ENCODE measurements at places on chromosomes 1 and 21. TPM values are rescaled to one million over a fixed set of nuclear protein-coding genes. Genes with fewer than 3 reads are reported as not detected.

GUCA2B gene
- not detected for total RNA-seq

NECTIN4 gene
- total RNA-seq: 3.3 TPM

DNA sequence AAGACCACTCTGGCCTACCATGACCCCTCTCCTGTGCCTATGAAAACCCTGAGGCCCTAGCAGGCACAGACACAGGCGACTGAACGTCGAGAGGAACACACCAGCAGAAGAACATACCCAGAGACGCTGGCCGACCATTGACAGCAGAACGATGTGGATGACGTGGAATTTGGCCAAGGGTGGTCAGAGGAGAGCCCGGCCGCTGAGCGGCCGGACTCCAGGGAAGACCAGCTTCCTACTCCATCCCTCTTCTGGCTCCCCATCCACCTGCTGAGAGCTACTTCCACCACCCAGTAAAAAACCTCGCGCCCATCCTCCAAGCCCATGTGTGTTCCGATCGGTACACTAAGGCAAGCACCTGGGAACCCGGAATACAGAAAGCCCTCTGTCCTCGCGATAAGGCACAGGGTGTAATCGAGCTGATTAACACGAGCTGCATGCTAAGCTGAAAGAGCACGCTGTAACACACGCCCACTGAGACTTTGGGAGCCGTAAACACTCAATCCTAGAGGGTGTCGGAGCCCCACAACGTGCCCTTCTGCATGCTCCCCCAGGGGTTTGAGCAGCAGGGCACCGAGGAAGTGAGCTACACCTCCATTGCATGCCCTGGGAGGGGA is 150.3 kb downstream of the CENPF start:
- H3K27ac ChIP-seq: no peak overlapping the region
- no peaks in the 10 kb centered on the region for H3K4me1 ChIP-seq
- no peak for DNase-seq
- H3K36me3 ChIP-seq: no peaks in the 10 kb centered on the region
- H3K4me3 ChIP-seq: no peak overlapping the region

DNA sequence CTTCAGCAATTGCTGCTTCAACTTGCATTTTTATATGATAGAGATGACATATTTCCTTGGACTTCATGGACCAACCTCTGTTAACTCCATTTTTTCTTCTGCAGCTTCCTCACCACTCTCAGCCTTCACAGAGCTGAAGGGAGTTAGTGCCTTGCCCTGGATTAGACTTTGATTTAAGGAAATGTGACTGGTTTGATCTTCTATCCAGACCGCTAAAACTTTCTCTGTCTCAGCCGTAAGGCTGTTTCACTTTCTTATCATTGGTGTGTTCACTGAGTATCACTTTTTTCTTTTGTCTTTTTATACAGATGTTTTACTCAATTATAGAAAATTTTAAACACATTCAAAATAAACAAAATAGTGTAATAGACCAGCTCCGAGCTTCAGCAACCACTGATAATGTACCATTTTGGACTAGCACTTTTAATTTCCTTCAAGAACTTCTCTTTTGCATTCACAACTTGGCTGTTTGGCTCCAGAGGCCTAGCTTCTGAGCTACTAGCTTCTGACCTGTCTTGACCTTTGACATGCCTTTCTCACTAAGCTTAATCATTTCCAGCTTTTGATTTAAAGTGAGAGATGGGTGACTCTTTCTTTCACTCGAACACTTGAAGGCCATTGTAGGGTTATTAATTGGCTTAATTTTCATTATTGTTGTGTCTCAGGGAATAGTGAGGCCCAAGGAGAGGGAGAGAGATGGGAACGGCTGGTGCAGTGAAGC is 9.3 kb downstream of the NEK7 start:
- no peak for DNase-seq
- H3K4me3 ChIP-seq: no peak overlapping the region
- H3K27ac ChIP-seq: no peak overlapping the region
- no peaks in the 10 kb centered on the region for H3K36me3 ChIP-seq
- no peaks in the 10 kb centered on the region for H3K4me1 ChIP-seq

DNA sequence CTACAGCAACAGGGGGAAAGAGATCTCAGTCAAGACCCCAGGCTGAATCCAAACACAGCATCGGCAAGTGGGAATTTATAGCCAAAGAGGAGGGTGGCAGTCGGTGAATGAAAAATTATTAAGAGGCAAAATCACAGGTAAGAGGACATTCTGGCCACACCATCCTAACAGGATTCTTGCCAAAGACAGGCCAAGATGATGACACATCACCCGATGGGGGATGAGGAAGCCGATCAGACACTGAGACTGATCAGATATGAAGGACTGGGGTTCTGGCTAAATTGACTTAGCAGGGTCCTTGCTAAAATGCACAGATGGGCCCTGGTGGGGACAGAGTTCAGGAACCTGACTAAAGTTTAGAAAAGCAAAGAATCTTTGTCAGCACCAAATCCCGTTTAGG is 402.2 kb downstream of the SMYD3 start:
- no peak for DNase-seq
- no peaks in the 10 kb centered on the region for H3K36me3 ChIP-seq
- H3K4me3 ChIP-seq: no peak overlapping the region

DNA sequence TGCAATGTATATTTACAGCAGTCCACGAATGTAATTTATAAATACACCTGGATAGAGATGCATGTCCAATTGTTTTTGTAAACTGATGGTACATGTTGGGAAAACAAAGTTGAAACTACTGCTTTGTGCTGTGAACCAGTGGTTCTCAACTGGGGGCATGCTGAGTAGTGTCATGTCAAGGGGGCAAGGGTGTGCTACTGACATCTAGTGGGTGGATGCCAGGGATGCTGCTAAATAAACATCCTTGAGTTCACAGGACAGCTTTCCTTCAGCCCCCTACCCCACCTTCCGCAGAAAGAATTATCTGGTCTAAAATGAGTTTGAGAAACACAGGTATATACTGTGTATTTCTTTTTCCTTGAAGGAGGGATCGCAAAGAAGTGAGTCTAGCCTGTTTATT is 95.9 kb downstream of the RASAL2 start:
- no peaks in the 10 kb centered on the region for H3K27me3 ChIP-seq
- no peak overlapping the region for H3K4me3 ChIP-seq
- peaks cover 4% of the 10 kb centered on the region for H3K4me1 ChIP-seq
- H3K27ac ChIP-seq: no peak overlapping the region
- no peaks in the 10 kb centered on the region for H3K36me3 ChIP-seq

GRCh38 chr1:167794043-167794442 is 72.3 kb downstream of the MPZL1 start:
- no peak for DNase-seq
- no peaks in the 10 kb centered on the region for H3K4me1 ChIP-seq
- H3K27ac ChIP-seq: no peak overlapping the region
- peaks cover 10% of the 10 kb centered on the region for H3K36me3 ChIP-seq
- no peak overlapping the region for H3K4me3 ChIP-seq

- peaks cover 4% of the 10 kb centered on the region for H3K4me1 ChIP-seq
- no peak for DNase-seq
- H3K27ac ChIP-seq: no peak overlapping the region
- H3K27me3 ChIP-seq: no peaks in the 10 kb centered on the region
- peaks cover 10% of the 10 kb centered on the region for H3K36me3 ChIP-seq
Observed at GRCh38 chr1:16442265-16442664, 1.7 kb downstream of the NECAP2 start.

DNA sequence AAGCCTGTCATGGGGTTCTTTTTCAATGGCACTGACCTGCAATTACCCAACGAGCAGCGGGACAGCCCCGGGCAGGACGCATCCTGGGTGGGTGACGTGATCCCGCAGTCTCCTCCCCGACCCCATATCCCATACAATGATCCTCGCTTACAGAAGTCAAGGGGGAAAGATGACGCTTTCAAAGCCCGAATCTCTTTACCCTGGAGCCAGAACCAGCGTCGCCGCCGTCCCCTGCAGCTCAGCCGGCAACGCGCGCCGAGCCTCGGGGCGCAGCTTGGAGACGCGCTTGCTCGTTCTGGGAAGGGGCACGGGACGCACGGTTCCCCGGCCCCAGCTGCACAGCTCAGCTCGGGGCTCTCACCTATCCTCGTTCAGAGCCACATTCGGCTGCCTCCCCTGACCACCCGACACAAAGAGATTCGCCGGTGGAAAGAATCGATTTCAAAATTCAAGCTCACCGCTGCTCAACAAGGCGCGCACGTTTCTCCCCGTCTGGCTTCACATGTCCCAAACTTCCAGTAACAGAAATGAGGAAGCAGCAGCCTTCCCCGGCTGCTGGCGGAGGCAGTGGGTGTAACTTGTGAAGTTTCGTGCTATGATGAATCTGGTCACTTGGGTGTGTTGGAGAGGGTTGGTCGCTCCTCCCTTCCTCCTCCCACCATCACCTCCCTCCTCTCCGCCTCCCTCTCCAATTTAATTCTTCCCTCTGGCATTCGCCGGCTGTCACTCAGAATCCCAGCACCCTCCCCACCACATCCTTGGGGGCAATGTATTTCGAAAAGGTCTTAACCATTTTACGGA is at the start of gene TIAM1:
Gene TIAM1, minus strand, starts transcription at position 582 of the 801 bp plus-strand sequence. CDS start 77,289 bp downstream, outside the sequence.
- DNase-seq: no peak
- no peaks in the 10 kb centered on the region for H3K27me3 ChIP-seq
- peak within 1 kb of the TSS; percentile 37 for H3K4me3 ChIP-seq
- H3K4me1 ChIP-seq: peaks cover 43% of the 10 kb centered on the region

DNA sequence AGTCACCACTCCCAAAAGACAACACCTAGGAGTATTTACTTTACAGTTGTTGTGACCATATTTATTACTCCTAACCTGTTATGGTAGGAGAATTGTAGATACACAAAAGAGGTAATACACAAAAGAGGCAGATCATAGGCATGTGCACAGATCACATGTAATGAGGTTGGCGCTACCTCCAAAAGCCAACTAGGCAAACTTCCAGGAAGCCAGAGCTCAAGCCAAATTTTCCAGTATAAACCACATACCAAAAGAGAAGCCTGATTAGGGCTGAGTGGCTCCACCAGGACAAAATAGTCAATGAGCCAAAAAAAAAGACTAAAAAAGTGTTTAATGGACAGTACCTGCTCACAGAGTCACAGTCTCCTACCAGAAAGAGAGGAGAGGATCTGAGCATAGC is 195.0 kb upstream of the PBX1 start:
- H3K27me3 ChIP-seq: no peaks in the 10 kb centered on the region
- no peaks in the 10 kb centered on the region for H3K36me3 ChIP-seq
- DNase-seq: no peak
- no peak overlapping the region for H3K27ac ChIP-seq
- no peaks in the 10 kb centered on the region for H3K4me1 ChIP-seq

DNA sequence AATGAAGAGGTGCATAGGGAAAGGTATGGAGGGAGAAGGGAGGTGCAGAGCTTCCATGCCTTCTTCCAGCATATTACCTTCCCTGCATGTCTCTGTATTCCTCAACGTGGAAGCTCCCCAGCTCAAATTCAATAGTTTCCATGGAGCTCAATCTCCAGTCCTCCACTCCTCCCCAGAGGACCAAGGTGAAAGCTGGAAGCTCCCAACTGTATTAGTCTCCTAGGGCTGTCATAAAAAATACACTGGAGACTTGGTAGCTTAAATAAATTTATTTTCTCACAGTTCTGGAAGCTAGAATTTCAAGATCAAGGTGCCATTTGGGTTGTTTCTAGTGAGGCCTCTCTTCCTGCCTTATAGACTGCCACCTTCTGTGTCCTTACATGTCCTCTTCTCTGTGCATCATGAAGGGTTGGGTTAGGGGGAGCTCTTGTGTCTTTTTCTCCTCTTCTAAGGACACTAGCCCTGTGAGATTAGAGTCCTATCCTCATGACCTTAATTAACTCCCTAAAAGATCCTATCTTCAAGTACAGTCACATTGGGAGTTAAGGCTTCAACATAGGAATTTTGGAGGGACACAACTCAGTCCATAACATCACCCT is 21.9 kb upstream of the RABGGTB start:
- H3K27ac ChIP-seq: no peak overlapping the region
- no peaks in the 10 kb centered on the region for H3K36me3 ChIP-seq
- peaks cover 40% of the 10 kb centered on the region for H3K4me1 ChIP-seq
- no peak for DNase-seq
- H3K4me3 ChIP-seq: no peak overlapping the region

GRCh38 chr1:198352975-198353695 is 187.3 kb downstream of the ATP6V1G3 start:
- H3K4me1 ChIP-seq: no peaks in the 10 kb centered on the region
- no peak overlapping the region for H3K4me3 ChIP-seq
- no peaks in the 10 kb centered on the region for H3K27me3 ChIP-seq
- DNase-seq: no peak
- H3K36me3 ChIP-seq: no peaks in the 10 kb centered on the region
- no peak overlapping the region for H3K27ac ChIP-seq

- no peaks in the 10 kb centered on the region for H3K4me1 ChIP-seq
- H3K27ac ChIP-seq: no peak overlapping the region
- no peak overlapping the region for H3K4me3 ChIP-seq
- peaks cover 3% of the 10 kb centered on the region for H3K27me3 ChIP-seq
Observed at GRCh38 chr21:26469789-26470188, 103.3 kb downstream of the CYYR1 start.

DNA sequence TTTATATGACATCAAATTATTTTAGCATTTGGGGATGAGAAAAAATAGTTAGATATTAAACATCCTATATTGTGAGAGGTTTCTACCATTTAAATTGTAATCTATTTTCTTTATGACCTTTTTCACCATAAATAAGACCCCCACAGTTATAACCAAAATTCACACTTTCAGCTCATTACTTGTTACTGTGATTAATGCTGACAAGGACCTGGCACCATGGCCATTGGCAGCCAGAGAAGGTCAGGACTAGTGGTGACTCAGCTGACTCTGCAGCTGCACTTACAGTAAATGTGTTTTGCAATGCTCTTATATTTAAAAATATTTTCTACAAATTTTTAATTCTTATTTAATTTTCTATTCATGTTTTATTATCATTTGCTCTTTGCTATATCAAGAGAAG is 133.3 kb upstream of the C1orf105 start:
- no peaks in the 10 kb centered on the region for H3K27me3 ChIP-seq
- no peak overlapping the region for H3K4me3 ChIP-seq
- DNase-seq: no peak
- H3K36me3 ChIP-seq: no peaks in the 10 kb centered on the region

DNA sequence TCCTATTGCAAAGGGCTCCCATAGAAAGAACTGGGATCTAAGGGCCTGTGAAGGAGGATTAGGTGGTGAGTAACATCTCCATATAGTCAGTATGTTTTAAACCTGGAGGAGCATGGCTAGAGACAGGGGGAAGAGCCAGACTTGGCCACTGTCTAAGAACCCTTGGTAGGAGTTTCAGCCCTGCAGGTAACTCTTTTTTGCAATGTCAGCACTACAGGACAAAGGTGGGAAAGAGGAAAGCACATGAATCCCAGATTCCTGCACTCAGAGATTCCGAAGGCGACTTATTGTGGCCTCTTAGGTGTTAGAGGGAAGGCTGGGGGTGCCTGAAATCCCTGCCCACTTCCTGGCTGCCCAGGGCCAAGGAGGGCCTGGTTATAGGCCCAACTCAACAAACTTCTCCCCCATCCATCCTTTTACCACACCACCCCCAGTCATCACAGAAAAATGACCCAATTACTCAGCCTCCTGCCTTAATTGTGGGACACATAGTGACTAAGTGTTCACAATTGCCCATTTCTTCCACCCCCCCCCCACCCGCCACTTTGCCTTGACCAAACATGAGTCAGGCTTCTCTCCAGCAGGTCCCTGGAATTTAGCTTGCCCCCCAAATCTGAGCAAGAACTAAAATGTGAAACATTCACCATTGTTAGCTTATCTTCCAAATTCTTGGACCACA is 1.9 kb upstream of the NTNG1 start:
- no peaks in the 10 kb centered on the region for H3K4me1 ChIP-seq
- no peak overlapping the region for H3K4me3 ChIP-seq
- H3K27me3 ChIP-seq: no peaks in the 10 kb centered on the region
- DNase-seq: no peak
- H3K36me3 ChIP-seq: no peaks in the 10 kb centered on the region
